ENCODE measurements at places on chromosomes 7 and 10. TPM values are rescaled to one million over a fixed set of nuclear protein-coding genes. Genes with fewer than 3 reads are reported as not detected.
A peak's percentile ranks its signal among the peaks of the same experiment; 100 is the strongest.

Gene GHITM
- 394 TPM for total RNA-seq

DNA sequence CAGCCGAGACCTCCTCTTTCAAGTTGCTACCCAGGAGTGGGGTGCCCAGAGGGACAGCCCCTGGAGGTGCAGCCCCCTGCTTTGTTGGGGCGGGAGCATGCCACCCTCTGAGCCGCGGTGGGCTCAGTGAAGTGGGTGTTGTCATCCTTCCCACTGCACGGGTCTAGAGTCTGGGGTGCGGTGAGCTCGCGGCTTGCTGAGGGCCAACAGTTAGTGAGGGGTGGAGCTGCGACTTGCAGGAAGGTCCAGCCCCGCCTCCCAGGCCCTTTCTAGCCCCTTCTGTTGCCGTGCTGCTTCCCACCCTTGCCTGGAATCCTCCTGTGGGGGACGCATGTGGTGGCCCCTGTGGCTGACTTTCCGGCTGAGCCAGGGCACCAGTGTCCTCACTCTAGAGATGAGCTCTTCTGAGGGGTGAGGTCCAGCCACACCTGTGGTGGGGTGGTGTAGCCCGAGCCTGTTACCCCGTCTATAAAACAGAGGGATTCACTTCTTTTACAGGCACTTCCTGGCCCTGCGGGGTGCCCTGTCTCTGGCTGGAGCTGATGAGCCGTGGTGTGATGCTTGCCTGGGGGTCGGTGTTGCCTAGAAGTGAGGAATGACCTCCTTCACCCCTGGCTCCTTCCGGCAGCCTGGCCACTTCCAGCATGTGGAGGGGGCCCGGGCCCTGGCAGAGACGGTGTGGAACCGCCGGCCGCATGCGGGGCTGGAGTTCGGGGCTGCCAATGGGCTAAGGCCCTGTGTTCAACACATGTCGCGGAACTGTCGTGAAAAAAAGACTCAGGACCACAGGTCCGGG is 127.9 kb downstream of the FAM53B start:
- DNase-seq = no peak

DNA sequence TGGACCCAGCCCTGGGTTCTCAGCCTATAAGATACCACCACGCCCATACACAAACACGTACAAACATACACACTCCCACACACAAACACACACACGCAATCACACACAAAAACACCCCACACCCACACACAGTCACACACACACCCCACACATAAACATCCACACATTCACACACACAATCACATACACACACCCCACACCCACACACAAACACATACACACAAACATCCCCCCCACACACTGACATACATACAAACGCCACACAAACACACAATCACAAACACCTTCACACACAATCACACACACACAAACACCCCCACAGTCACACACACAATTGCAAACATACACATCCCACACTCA is 79.3 kb upstream of the CPXM2 start:
- no peak for DNase-seq

GRCh38 chr7:143435266-143435665 is 8.0 kb upstream of the TAS2R60 start:
- no peak for DNase-seq

DNA sequence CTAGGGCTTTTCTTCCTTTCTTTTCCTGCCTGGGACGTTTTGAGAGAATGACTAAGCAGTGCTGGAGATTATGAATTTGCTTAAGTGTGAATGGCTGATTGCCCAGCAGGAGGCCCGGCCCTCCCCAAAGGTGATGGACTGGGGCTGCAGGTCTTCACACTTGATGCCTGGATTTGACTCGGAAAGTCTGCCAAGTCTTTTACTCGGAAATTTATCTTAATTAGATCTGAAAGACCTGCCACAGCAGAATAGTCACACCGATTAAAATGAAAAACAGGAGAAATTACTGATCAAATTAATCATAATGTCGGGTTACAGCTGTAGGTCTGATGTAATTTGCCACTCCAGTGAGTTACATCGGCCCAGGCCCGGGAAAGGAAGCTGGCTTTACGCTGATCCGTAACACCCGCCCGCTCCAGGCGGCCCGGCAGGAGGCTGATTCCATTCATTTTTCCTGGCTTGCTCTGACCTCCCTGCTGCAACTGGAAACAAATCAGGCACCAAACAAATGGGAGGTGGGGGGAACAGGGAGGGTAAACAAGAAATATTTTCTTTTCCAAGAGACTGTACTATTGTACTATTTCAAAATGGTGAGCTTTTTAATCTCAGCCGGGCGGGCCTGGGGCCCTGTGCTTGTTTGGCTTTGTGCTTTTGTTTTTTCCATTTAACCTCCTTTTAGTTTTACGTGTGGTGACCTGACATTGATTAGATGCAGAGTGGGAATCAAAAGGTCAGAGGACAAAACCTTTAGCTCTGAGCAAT is 212.4 kb upstream of the YAE1 start:
- peak; percentile 48 for DNase-seq

DNA sequence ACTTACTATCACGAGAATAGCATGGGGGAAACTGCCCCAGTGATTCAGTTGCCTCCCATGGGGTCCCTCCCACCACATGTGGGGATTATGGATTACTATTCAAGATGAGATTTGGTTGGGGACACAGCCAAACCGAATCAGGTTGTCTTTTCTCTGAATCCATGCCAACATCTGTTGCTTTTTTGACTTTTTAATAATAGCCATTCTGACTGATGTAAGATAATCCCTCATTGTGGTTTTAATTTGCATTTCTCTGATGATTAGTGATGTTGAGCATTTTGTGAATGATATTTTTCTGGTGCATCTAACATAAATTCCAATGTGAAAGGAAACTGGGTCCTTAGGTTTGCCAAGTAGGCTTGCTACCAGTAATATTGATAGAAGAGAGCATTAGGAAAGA is 69.0 kb upstream of the ARHGAP21 start:
- DNase-seq = no peak

- DNase-seq = no peak
Observed at GRCh38 chr7:8386926-8387550, 46.4 kb upstream of the NXPH1 start.

GRCh38 chr7:137757146-137757925 is 89.4 kb downstream of the DGKI start:
- no peak for DNase-seq

- DNase-seq = no peak
Observed at GRCh38 chr7:74012842-74013249, 15.1 kb upstream of the ELN start.

- DNase-seq = no peak
Observed at GRCh38 chr7:139763330-139763729, 14.5 kb downstream of the HIPK2 start.

Gene PNLIPRP2
- not detected for total RNA-seq

Gene FAM25A
- not detected for total RNA-seq

- no peak for DNase-seq
Observed at GRCh38 chr10:87750001-87750671, 67.9 kb downstream of the ATAD1 start.

GRCh38 chr7:123023126-123023525 is 27.6 kb upstream of the TAS2R16 start:
- no peak for DNase-seq

DNA sequence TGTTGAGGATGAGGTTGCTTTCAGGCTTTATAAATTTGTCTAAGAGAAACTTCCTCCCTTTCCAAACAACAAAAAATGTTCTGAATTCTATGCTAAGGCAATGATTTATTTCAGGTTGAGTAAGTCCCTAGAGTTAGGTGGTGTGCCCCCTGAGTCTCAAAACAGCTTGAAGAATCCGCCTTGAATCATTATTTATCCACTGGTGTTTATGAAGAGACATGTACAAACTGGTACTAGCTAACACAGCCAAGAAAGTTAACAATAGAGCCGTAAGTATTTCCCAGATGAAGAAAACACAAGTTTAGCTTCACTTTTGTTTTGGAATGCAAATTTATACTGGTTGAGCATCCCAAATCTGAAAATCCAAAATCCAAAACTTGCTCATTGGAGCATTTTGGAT is 66.2 kb upstream of the SRPK2 start:
- no peak for DNase-seq

Gene NEUROG3
- total RNA-seq = not detected

DNA sequence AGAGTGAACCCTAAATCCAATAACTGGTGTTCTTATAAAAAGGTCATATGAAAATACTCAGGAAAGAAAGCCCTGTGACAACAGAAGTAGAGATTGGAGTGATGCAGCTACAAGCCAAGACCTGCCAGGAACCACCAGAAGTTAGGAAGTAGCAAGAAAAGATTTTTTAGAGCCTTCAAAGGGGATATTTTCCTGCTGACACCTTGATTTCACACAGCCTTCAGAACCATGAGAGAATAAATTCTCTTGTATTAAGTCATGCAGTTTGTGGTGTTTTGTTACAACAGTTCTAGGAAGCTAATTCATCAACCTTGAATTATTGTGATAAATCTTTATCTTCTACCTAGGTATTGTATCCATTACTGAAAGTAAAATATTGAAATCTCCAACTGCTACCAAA is 81.0 kb downstream of the HYCC1 start:
- DNase-seq = no peak

Gene AMZ1
- total RNA-seq = 0.08 TPM

DNA sequence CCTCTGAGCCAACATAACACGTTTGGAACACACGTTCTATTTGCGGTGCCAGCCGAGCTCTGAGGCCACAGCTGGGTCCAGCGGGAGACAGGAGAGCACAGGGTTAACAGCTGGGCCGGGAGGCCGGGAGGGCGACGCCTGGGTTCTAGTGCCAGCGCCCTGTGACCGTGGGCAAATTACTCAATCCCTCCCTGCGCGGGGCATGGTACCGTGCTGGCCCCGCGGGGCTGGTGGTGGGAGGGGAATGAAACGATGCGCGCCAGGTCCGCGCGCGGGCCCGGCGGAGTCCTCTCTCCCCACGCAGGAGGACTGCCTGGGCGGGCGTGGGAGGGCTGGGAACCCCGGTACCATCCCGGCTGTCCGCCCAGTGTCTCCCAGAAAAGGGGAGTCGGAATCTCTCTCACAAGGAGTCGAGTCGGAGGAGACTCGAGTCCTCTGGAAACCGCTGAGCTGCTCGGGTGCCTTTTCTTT is 30.4 kb downstream of the LEP start:
- DNase-seq = peak; percentile 48

Gene VSTM4
- 22.4 TPM for total RNA-seq

- no peak for DNase-seq
Observed at GRCh38 chr7:105305633-105306032, 83.1 kb downstream of the SRPK2 start.

Gene SPDYE2B
- total RNA-seq = not detected

DNA sequence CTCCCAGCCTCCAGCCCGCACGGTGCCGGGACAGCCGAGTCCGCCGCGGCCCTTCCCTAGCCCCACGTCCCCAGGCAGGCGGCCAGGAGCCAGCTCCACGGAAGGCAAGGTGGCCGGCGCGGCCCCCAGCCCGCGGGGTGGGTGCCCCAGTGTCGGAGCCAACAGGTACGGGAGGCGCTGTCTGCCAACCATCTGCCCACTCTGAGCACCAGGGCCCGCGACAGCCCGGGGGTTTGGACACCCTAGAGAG is 75.8 kb downstream of the CALN1 start:
- no peak for DNase-seq

GRCh38 chr10:31133792-31134310 is 102.2 kb upstream of the ZNF438 start:
- DNase-seq = peak; percentile 89

DNA sequence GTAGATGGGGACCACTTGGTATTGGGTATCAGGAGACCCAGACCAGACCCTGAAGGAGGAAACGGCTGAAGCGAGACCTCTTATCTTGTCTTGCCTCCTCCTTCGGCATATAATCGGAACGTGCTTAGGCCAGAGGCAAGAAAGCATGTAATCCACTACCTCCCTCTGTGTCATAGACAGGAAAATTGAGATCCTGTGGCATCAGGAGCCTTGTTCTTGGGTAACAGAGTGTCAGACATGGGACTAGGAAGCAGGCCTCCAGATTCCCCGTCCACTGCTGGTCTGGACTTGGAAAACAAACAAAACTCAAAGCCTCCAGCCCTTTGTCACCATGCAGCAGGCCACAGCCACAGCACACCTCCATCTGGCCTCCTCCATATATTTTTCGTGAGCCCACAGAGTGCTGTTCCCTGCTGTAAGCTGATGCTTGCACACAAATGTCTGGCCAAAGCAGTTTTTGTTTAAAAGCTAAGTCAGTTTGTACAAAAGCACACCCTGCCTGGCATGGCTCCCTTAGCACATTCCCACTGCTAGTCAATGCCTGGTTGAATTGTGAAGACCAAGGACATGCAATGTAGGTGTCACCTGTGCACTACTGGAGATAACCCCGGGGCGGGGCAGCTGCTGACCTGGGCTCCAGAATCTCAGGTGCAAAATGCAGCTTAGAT is 510.9 kb downstream of the RPS24 start:
- no peak for DNase-seq

GRCh38 chr7:91692800-91693199 is 187.7 kb downstream of the MTERF1 start:
- no peak for DNase-seq

- DNase-seq = no peak
Observed at GRCh38 chr7:129468087-129468486, 33.9 kb downstream of the STRIP2 start.

Gene OR6V1
- total RNA-seq = not detected

DNA sequence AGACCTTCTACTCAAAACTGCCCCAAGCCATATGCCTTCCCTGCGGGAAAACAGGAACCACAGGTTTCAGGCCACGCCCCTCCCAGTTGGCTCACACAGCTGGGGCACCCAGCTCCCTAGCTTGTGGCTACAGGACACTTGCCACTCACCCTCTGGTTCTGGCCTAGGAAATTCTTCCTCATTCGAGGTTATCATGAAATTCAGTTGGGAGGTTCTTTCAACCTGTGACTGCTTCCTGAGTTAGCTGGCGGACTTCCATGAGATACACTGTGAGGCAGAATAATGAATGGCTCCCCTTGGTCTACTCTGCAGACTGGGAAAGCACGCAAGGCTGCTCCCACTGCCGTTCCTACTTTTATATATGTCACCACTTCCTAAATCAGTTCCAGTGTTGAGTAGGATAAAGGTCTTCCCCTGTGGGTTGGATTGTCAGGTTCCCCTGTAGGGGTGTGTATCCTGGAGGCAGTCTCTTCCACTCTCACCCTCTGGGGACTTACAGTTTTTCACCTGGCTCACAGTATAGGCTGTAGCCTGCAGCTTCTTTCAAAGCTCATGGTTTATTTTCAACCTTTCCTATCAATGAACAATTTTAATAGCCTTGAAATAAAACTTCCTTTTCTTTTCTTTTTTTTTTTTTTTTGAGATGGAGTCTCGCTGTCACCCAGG is 37.0 kb downstream of the GPR22 start:
- peak; percentile 54 for DNase-seq

GRCh38 chr7:14748461-14748860 is 154.1 kb downstream of the DGKB start:
- no peak for DNase-seq

Gene DDC
- total RNA-seq = not detected

- no peak for DNase-seq
Observed at GRCh38 chr10:123275136-123275564, 120.9 kb downstream of the BUB3 start.

GRCh38 chr10:78721231-78721630 is 347.5 kb upstream of the ZMIZ1 start:
- no peak for DNase-seq

GRCh38 chr7:134500406-134500805 is 27.0 kb upstream of the AKR1B10 start:
- no peak for DNase-seq

- no peak for DNase-seq
Observed at GRCh38 chr7:96097835-96098234, 224.1 kb downstream of the SLC25A13 start.

All from Right ventricle myocardium superior (tissue), 1 donor.